Caco-2 (cell line): ENCODE measurements at places on chromosomes 3 and 15.

GRCh38 chr3:141830508-141830907 lies 45.9 kb upstream of the ATP1B3 start:
- no peak for DNase-seq

- peak; percentile 30 for DNase-seq
Measured at GRCh38 chr3:16332904-16333426, 68.0 kb downstream of the OXNAD1 start.

DNA sequence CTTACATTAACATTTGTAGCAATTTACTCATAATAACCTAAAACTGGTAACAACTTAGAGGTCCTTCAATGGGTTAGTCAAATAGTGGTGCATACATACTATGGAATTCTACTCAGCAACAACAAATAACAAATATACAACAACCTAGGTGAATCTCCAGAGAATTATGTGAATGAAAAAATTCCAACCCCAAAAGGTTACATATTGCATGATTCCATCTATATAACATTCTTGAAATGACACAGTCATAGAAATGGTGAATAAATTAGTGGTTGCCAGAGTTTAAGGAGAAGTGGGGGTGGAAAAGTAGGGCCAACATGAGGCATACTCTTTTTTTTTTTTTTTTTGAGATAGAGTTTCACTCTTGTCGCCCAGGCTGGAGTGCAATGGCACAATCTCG lies 12.7 kb upstream of the SNTN start:
- no peak for DNase-seq

GRCh38 chr15:31964586-31965307 lies 65.6 kb upstream of the CHRNA7 start:
- DNase-seq: no peak

GRCh38 chr3:118577055-118577777 lies 457.4 kb downstream of the IGSF11 start:
- no peak for DNase-seq

DNA sequence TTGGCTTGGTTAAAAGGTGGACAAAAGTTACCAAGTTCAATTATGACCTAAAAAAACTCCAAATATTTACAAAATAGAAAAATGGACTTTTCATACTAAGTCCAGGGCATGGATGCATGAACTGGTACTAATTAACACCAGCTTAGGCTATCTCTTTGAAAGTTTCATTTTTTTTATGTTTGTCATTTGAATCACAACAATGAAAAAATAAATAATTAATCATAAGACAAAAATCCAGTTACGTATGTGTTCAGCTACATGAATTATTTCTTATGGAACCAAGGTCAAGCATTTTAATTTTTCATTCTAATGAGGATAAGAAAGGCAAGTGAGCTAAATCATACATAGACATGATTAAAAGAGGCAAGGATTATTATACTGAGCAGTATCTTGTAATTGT lies 23.7 kb upstream of the STRIT1 start:
- DNase-seq: no peak

DNA sequence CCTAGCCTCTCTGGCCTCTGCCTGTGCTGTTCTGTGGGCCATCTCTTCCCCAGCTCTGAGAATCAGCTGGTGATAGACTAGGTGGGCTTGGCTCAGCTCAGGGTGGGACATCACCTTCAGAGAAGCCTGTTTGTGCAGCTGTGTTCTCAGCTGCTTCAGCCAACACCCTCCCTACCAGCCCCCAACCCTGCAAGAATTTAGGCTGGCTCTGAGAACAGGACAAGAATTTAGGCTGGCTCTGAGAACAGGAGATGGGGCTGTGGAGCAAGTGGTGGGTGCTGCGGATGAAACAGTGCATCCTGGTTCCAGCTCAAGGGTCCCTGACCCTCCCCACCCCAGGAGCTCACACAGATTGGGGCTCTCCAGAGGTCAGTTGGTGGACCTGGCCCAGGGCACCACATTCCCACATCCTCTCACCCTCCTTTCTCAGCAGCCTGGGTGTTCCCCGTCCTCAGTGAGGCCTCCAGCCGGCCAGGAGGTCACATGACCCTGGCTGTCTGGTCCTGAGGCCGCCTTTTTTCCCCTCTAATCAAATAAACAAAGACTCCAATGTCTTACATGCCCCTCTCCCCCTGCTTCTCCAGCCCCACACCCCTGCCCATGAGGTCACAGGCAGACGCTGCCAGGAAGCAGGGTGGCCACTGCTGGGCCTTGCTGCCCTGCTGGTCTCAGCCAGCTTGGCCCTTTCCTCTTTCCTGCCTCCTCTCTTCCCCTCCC lies 14.9 kb downstream of the PLEKHO2 start:
- no peak for DNase-seq

- peak; percentile 32 for DNase-seq
Measured at GRCh38 chr3:136899622-136900158, 37.7 kb downstream of the NCK1 start.

GRCh38 chr15:23629234-23629805 lies 18.3 kb downstream of the MAGEL2 start:
- DNase-seq: no peak

DNA sequence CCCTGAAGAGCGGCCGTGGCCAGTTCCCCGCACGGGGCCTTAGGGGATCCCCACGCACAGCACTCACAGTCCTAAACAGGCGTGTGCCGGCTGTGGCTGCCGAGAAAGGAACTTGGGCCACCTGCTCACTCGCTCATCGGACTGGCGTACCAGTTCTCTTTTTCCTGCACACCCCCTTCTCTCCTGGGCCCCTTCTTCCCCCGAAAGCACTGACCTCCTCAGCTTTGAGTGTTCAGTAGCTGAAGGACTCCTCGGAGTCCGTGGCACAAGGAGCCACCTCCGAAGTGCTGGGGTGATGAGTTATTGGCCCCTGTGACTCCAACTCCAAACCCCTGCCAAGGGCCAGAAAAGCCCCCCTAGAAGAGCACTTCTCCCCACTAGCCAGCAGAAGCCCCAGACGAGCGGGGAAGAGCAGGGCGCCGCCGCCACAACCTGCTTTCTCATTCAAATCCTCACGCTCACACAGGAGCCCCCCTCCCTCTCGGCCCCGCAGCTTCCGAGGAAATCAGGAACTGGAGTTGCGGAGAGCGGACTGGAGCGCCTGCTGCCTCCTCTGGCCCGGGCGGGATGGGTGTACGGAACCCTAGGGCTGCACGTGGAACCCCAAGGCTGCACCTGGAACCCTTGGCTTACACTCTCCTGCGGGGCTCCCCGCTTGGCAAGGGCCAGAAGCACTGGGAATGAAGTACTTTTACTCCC lies at the start of gene PLCH1:
Gene PLCH1 (minus strand): TSS at position 446 of the 699 bp plus-strand sequence. CDS start 40,847 bp downstream, outside the sequence.
- peak; percentile 83 for DNase-seq

DNA sequence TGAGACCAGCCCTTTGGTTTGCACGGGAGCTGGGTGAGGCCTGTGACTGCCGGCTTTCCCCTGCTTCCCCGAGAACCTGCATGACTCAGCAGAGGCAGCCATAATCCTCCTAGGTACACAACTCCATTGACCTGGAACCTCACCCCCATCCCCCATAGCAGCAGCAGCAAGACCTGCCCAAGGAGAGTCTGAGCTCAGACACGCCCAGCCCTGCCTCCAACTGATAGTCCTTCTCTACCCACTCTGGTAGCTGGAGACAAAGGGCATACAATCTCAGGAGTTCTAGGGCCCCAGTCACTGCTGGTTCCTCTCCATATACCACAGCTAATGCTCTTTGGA lies 141.0 kb upstream of the ARHGEF26 start:
- peak; percentile 21 for DNase-seq

DNA sequence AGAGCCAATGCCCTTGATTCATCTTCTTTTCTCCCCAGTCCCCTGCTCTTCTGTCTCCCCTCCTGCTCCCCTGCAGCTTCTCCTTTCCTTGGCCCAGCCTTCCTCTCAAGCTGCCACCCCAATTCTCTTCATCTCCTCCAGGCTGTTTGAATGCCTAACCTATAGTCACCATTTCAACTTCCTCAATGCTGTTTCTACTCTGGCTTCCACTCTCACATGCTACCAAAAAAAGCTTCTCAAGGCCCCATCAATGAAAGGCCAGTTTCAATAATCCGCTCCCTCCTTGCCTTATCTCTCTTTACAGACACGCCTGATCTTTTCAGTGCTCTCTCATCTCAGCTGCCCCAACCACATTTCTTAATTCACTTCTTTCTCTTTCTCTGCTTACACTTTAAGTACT lies 212.2 kb upstream of the GPR149 start:
- DNase-seq: no peak

DNA sequence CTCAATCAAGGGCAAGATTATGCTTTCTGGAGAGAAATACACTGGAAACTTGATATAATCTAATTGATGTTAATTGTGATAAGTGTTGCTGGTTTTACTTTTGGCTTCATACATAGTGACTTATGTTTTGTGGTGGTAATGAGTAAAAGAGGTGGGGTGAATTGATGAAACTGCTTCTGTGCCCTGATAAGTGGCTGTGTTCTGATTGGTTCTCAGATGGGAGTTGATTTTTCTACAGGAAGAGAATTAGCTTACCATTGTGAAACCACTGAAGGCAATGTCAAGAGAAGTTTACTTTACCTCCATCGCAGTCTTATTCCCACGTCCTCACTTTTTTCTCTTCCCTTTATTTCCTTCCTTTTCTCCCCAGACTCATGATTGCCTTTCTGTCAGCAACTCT lies 23.8 kb downstream of the TMEM45A start:
- no peak for DNase-seq

GRCh38 chr3:112111785-112112402 lies 21.2 kb downstream of the GCSAM start:
- peak; percentile 54 for DNase-seq

DNA sequence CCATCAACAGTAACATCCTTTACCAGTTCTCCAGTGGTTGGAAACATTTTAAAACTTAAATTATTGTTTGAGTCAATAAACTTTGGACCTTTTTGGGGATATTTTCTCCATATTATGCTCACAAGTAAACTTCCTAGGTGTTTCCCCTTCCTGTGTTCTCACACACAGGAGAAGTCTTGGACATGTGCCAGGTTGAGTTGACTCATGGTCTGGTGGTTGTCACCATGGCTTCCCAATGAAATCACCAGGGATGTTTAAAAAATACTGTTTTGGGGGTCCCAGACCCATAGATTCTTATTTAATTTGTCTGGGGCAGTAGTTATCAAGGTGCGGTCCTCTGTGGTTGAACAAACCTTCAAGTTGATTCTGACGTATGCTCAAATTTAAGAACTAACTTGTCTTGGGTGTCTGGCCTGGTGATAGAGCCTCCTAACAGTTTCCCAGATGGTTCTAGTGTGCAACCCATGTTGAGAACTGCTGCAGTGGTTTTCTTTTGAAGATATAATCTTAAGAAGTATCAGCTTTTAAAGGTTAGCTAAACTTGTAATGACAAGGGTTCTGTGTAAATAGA lies 291.8 kb downstream of the EDEM1 start:
- DNase-seq: no peak

GRCh38 chr3:125002414-125003368 lies 53.1 kb downstream of the HEG1 start:
- DNase-seq: no peak

DNA sequence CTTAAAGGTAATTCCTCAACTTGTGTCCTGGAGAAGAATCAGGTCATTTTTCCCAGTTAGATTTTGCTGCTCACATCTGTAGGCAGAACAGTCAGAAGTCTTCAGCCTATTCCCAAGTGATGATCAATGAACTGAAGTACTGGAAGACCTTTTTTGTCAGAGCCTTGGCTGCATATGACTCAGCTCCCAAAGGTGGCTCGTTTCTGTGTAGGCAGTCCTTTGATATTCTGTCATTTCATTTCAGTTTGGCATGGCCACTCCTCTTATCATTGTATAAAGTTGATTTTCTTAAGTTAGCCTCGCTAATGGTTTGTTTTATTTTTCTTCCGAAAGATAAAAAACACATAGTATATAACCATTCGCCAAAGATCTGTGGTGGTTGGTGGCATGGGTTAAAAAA lies 90.7 kb downstream of the KLHL25 start:
- DNase-seq: no peak

DNA sequence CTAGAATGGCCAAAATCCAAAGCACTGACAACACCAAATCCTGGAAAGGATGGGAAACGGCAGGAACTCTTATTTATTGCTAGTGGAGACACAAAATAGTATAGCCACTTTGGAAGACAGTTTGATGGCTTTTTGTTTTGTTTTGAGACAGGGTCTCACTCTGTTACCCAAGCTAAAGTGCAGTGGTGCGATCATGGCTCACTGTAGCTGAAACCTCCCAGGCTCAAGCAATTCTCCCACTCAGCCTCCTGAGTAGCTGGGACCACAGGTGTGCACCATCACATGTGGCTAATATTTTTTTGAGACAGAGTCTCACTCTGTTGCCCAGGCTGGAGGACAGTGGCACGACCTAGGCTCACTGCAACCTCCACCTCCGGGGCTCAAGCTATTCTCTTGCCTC lies 27.3 kb upstream of the GPR160 start:
- DNase-seq: no peak

DNA sequence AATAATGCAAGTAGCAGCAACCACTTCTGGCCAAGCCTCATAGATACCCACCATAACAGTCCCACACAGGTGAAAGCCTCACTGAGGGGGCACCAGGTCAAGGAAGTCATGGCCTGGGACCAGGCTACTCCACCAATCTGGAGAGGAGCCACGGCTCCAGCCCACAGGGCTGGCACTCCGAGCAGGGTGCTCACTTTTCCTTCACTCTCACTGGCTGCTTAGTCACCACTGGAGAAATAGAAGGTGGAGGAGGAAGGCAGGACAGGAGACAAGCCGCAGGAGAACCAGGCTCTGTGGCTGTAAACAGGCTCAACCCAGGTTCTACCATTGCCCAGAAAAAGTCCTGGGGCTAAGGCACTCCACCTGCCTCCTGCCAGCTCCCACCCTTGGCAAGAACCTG lies 1.2 kb downstream of the USP19 start:
- DNase-seq: no peak

DNA sequence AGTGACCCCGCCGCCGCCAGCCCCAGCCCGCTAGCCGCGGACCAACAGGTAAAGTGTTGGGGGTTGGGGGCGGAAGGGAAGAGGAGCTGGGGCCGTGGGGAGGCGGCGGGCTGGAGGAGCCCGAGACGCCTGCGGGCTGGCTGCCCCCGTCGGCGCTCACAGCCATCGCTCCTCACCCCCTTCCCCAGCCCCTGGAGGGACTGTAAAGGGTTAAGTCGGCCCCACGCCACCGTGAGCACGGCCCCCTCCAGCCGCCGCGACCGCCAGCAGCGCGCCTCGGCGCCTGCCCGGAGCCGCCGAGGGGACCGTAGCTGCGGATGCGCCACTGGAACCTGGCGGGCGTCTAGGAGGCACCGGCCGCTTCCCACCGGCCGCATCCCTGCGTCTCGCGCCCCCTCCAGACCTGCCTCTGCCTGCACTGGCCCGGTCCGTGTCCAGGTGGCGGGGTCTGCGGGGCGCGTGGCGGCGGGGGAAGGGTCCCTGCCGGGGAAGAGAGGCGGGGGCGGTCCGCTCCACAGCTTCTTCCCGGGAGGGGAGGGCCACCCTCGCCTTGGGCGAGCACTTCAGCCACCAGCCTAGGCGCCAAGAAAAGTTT lies 522 bp downstream of the MED12L start:
- peak; percentile 53 for DNase-seq
